ENCODE measurements at places on chromosomes 1 and 21. TPM values are rescaled to one million over a fixed set of nuclear protein-coding genes. Genes with fewer than 3 reads are reported as not detected.
A peak's percentile ranks its signal among the peaks of the same experiment; 100 is the strongest.

GRCh38 chr1:150516616-150517015, 1.1 kb downstream of the FALEC start:
- peak; percentile 24 for DNase-seq

DNA sequence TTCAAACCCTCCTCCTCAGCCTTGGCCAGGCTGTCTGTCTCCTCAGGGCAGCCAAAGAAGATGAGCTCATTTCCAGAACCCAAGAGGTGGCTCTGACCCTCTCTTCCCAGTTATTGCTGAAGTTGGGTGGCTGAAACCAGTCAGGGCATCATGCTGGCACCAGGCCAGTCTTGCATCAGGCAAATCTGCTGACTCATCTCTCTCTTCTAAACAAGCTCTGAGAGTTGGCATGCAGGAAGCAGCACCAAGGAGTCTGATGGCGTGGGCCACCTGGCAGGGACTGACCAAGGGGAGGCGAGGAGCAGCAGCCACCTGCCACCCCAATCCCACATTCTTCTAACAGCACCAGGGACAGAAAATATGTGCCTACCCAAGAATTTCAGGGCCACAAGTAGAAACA, 104.8 kb upstream of the ATP1A1 start:
- peak; percentile 81 for DNase-seq

DNA sequence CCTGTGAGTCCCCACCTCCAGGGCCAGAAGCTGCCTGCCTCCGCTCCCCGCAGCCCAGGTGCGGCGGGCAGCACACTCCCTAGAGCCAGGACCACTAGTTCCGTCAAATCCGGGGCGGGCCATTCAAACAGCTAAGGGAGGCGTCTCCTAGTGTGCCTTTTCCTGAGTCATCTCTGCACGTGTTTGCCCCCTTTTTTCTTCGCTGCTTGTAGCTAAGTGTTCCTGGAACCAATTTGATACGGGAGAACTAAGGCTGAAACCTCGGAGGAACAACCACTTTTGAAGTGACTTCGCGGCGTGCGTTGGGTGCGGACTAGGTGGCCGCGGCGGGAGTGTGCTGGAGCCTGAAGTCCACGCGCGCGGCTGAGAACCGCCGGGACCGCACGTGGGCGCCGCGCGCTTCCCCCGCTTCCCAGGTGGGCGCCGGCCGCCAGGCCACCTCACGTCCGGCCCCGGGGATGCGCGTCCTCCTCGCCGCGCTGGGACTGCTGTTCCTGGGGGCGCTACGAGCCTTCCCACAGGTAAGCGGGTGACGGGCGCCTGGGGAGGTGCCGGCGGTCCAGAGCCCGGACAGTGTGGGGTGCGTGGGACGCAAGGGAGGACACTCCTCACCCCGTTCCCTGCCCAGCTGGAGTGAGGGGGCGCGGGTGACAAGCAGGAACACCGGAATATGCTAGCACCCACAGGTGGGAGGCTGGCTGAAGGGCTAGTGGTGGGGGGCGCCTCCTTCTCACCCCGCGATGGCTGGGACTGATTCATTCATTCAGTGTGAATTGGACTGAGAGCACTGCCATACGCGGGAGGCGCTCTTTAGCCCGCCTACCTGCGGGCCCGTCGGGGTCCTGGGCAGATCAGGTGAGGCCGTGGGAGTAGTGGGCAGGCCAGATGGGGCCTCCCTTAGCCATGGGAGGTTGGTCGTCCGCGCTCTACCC, at the start of gene TNFRSF8:
Gene TNFRSF8 (plus strand): TSS at position 163 of the 932 bp plus-strand sequence. CDS start 296 bp downstream, at position 459.
- DNase-seq: no peak

GRCh38 chr1:171357179-171357578, 43.2 kb downstream of the FMO4 start:
- DNase-seq: peak; percentile 8

DNA sequence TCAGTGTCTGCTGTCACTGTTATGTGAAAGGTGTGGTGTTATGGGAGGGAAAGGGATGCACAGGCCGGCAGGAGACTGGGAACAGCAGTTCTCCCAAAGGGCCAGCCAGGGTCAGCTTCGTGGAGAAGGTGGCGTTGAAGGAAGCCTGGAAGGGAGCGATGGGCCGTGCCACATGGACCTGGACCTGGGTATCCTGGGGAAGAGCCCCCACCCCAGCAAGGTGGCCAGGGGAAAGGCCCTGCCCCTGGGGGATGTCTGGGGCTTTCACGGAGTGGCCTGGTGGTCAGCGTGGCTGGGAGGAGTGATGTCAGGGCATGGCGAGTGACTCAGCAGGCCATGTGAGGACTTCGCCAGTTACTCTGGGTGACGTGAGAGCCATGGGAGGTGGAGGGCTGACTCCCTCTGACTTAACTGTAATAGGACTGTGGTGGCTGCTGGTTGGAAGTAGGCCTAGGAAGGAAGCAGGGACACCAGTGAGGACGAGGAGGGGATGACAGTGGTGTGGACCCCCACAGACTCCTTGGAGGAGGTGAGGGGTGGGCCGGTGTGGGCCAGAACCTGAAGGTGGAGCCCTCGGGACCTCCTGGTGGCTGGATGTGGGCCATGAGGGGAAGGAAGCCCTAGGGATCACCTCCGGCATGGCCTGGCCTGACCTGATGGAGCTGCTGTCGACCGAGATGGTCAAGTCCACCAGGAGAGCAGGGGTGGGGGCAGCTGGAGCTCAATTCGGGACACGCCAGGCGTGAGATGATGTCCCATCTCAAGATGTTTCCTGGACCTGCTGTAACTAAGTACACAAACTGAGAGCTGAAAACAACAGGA, 54.5 kb downstream of the BACE2 start:
- peak; percentile 54 for DNase-seq

- DNase-seq: no peak
Measured at GRCh38 chr1:209756615-209757445, 977 bp downstream of the TRAF3IP3 start.

- DNase-seq: no peak
Measured at GRCh38 chr1:218970397-218970990, 203.2 kb upstream of the LYPLAL1 start.

DNA sequence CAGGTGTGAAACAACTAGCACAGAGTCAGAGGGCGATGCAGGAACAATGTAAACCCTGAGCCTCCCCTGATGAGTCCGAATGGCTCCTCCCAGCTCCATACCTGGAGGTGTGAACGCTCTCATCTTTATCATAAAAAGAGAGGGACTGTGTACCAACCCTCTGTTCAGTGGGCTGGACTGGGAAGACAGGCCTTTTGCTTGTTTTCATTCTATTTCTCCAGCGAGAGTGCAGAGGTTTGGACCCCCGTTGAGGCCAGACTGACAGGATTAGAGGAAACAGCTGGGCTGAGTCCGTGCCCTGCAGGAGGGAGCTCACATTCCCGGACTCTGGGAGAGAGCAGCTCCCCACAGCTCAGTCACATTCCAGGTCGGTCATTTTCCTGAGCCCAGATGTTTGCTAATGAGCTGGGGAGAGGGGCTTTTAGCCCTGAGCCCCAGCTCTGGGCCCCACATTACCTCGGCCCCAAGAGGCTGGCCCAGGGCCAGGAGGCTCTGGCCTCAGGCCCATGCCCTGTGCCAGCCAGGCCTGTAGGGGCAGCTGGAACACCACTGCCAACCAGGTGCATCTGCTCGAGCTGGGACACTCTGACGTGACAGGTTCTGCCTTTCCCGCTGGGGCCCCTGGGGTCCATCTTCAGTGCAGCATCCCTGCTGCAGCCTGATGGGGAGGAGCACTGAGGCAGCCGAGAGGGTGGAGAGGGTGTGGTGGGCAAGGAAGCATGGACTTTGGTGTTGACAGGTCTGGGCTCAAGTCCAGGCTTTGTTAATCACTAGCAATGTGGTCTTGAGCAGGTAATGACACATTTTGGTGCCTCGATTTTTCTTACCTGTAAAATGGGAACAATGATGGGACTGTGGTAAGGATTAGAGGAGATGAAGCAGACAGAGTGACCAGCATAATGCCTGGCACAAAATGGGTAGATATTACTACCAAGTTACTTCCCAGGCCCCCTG, 3.5 kb upstream of the NBL1 start:
- DNase-seq: peak; percentile 44

GRCh38 chr1:47507881-47508701, 70.2 kb downstream of the FOXD2 start:
- DNase-seq: peak; percentile 13

- DNase-seq: peak; percentile 41
Measured at GRCh38 chr1:25001125-25001915, 71.2 kb upstream of the RUNX3 start.

DNA sequence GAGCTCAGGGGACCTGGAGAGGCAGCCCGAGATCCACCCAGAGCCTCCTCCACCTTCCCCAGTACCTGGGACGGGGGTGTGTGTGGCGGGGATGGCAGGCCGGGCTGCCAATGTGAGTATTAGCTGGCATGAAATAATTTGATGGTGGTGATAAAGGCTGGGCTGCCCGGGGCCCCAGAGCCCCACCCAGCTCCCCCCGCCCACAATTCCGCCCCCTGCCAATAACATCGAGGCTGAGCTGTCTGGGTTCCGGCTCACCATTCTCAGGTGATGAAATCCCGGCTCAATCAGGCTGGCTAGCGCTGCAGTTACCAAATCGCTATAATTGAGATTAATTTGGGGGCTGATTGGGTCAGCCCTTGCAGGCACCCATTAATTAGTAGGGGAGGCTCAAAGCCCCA, 103.8 kb upstream of the CASZ1 start:
- no peak for DNase-seq

GRCh38 chr1:68234094-68234493, 1.8 kb upstream of the WLS start:
- no peak for DNase-seq

- peak; percentile 84 for DNase-seq
Measured at GRCh38 chr21:35048183-35048601, 910 bp downstream of the RUNX1 start.

DNA sequence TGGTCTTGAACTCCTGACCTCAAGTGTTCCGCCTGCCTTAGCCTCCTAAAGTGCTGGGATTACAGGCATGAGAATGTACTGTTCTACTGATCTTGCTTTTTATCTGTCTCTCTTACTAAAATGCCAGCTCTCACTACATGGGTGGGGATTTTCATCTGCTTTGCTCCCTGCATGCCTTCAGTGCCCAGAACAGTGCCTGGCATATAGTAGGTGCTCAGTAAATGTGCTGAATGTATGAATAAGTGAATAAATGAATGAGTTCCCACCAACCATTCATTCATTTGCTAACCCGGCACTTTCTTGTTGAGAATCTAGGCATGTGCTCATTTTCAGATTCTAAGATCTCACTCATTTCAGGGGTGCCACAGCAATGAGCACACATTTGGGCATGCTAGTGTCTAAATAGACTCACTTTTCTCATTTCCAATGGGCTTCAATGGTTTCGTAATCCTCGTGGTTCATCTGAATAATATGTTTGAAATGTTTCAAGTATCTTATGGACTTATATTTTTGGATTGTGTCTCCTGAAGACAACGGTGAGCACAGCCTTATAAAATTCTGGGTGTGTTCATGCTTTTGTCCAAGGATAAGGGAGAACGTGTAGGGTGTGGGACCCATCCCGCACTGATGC, 7.6 kb downstream of the DHRS3 start:
- no peak for DNase-seq

GRCh38 chr21:32921632-32922230, 104.0 kb upstream of the OLIG2 start:
- DNase-seq: no peak

DNA sequence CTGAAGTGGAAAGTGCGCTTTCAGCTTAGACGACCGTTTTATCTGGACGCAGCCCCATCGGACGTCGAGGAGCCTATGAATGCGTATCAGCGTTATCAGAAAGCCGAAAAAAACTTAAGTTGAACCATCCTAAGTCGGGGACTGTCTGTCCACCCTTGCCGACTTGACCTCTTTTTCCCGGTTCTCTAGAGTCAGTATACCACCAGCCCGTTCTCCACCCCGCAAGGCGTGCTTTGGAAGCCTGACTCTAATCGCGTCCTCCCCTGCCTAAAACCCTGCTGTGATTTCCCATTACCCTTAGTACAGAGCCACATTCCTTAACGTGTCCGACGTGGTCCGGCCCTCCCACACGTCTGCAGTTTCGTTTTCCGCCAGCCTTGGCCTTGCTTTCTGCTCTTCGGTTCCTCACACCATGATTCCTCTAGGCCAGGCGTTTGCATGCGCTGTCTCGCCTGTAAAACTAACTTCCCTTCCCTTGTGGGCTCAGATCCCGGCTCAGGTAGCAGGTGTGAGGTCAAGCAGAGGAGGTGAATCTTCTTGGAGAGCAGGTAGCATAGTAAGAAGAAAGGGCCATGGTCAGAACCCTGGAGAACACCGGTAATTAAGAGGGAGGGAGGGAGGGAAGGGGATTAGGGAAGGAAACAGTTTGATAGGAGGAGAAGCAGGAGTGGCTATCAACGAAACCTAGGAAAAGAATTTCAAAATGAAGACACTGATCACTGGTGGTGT, 865 bp downstream of the ADPRS start:
- DNase-seq: peak; percentile 37

DNA sequence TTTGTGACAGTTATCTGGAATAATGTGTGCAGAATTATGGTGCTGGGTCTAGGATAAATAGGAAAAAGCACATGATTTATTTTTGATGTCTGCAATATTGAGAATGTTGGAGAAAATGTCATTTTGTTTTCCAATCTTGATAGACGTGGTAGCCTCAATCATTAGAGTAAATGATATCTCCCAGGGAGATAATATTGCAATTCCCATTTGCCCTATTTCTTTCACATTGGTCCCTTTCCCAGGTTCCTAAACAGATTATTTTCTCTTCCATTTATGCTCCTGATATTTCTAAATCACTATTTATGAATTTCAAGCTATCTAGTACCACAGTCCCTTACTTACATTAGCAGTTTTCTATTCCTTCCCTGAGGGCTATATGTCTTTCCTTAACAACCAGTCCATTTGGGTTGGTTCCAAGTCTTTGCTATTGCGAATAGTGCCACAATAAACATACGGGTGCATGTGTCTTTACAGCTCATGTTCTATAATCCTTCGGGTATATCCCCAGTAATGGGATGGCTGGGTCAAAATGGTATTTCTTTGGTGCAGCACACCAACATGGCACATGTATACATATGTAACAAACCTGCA, 447.3 kb downstream of the PLA2G4A start:
- DNase-seq: no peak

- DNase-seq: no peak
Measured at GRCh38 chr1:154220970-154221277, 169 bp downstream of the UBAP2L start.

DNA sequence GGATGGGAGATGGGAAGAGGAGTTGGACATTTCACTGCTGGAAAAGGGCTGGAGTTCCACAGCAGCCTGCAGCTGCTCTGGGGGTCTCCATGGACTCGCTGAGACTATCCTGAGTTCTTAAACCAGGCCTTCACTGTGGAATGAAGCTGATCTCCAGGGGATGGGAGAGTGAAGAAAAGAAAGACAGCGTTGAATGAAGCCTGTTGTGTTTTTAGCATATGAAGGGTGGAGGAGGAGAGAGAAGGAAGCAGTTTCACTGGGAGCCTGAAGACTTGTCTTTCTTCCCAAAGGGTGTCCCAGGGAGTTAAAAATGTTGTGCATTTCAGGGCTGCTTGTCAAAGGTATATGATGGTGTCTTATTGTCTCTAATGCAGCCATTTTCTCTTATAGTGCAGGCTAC, 9.2 kb downstream of the ROR1 start:
- no peak for DNase-seq

- DNase-seq: no peak
Measured at GRCh38 chr1:220455559-220455958, 72.4 kb upstream of the MARK1 start.

S100A8 gene
- not detected for total RNA-seq

SYT14 gene
- 3.7 TPM for total RNA-seq

S100A3 gene
- total RNA-seq: 5.2 TPM

CFHR3 gene
- not detected for total RNA-seq

H6PD gene
- total RNA-seq: 15.9 TPM

SV2A gene
- total RNA-seq: 20.5 TPM

NMNAT2 gene
- total RNA-seq: 8.2 TPM

KIF21B gene
- total RNA-seq: 1.2 TPM

RHBDL2 gene
- 5.7 TPM for total RNA-seq

PTGFR gene
- 51.0 TPM for total RNA-seq

OR2M2 gene
- total RNA-seq: not detected

PGLYRP3 gene
- total RNA-seq: not detected

RTCA gene
- total RNA-seq: 45.5 TPM

GALNT2 gene
- total RNA-seq: 39.0 TPM

SERPINC1 gene
- total RNA-seq: not detected
